ENCODE measurements at places on chromosomes 2 and 18.

DNA sequence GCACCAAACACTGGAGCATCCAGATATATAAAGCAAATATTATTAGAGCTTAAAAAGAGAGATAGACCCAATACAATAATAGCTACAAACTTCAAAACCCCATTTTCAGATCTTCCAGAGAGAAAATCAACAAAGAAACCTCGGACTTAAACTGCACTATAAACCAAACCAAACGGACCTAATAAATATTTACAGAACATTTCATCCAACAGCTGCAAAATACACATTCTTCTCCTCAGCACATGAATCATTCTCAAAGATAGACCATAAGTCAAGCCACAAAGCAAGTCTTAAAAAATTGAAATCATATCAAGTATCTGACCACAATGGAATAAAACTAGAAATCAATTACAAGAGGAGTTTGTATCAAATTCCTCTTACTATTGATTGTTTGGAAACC is 140.2 kb upstream of the OTOS start:
- no peak for DNase-seq

GRCh38 chr2:219417374-219417773 is 803 bp upstream of the DES start:
- DNase-seq, result no peak

DNA sequence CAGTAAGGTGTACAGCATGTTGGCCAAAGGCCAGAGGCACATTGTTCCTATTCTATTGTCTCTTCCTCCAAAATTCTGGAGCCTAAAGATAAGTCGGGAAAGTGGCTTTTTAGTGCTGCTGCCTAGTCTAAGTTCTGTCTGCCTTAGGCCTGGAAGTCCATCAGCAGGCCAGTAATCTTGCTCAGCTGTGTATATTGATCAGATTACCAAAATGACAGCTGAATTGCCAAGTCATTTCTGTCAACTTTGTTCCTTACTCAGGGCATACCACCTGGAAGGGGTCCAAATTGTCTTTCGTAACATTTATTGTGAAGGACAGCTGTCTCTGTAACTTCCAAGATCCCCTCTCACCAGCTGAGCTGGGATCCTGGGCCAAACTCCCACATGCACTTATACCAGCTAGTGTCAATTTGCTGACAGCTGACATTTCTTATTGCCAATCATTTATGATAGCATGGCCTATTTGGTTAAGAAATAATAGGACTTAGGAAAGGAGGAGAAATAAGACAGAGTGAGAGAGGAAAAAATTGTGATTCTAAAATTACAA is 116.8 kb upstream of the FSHR start:
- no peak for DNase-seq

GRCh38 chr2:8058652-8059051 is 623.2 kb upstream of the ID2 start:
- DNase-seq, result no peak

- DNase-seq, result no peak
These were observed 160.2 kb downstream of the FHOD3 start for GRCh38 chr18:36457683-36458082.

Measured in liver (tissue), 10 donors.